ENCODE measurements at places on chromosomes 3 and 15.

DNA sequence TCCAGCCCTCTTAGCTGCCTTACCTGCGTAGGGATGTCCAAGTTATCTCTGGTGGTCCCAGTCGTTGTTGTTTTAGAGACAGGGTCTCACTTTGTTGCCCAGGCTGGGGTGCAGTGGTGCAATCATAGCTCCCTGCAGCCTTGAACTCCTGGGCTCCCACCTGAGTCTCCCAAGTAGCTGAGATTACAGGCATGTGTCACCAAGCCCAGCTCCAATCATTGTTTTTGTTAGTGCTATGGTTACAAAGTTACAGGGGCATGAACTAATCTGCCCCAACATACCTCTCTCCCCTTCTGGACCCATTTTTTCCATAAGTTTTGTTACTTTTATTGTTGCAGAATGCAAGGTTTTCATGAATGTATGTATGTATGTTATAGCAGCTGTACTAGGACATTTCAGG is 54.7 kb downstream of the CTDSPL2 start:
- no peaks in the 10 kb centered on the region for H3K27me3 ChIP-seq
- H3K27ac ChIP-seq: peak overlapping the region; percentile 1
- DNase-seq: no peak
- H3K36me3 ChIP-seq: peaks cover under 1% of the 10 kb centered on the region
- no peak overlapping the region for H3K4me3 ChIP-seq
- H3K4me1 ChIP-seq: no peaks in the 10 kb centered on the region

- H3K27me3 ChIP-seq: no peaks in the 10 kb centered on the region
- no peak overlapping the region for H3K4me3 ChIP-seq
- no peak overlapping the region for H3K27ac ChIP-seq
Observed at GRCh38 chr15:80667936-80668335, 27.2 kb upstream of the ABHD17C start.

GRCh38 chr15:69972436-69972835 is 125.3 kb downstream of the TLE3 start:
- DNase-seq: no peak
- H3K36me3 ChIP-seq: no peaks in the 10 kb centered on the region
- no peak overlapping the region for H3K4me3 ChIP-seq
- no peak overlapping the region for H3K27ac ChIP-seq

- H3K4me3 ChIP-seq: no peak overlapping the region
- no peaks in the 10 kb centered on the region for H3K4me1 ChIP-seq
- H3K36me3 ChIP-seq: peaks cover 34% of the 10 kb centered on the region
Observed at GRCh38 chr15:73225358-73226015, 143.3 kb downstream of the HCN4 start.

DNA sequence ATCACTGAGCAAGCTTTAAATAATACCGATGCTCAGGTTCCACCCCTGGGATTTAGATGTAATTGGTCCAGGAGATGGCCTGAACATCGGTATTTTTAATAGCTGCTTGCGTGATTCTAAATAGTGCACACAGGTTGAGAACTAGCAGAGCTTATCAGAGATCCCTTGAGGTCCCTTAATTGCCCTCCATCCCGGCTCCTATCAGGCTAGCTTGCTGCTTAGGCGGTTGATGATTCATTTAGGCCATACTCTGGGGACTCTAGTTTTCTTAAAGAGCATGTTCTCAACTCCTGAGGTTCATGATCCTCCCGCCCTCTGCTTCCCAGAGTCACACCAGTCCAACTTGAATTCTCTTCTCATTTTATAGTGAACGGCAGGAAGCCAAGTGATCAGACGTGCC is 280.3 kb downstream of the FEZF2 start:
- H3K27ac ChIP-seq: no peak overlapping the region
- no peak for DNase-seq
- H3K4me1 ChIP-seq: peaks cover 10% of the 10 kb centered on the region
- H3K4me3 ChIP-seq: no peak overlapping the region
- no peaks in the 10 kb centered on the region for H3K27me3 ChIP-seq

- DNase-seq: no peak
- no peak overlapping the region for H3K4me3 ChIP-seq
- H3K27ac ChIP-seq: no peak overlapping the region
- no peaks in the 10 kb centered on the region for H3K36me3 ChIP-seq
- H3K27me3 ChIP-seq: peaks cover 25% of the 10 kb centered on the region
Observed at GRCh38 chr15:70475407-70475781, 288.0 kb downstream of the UACA start.

DNA sequence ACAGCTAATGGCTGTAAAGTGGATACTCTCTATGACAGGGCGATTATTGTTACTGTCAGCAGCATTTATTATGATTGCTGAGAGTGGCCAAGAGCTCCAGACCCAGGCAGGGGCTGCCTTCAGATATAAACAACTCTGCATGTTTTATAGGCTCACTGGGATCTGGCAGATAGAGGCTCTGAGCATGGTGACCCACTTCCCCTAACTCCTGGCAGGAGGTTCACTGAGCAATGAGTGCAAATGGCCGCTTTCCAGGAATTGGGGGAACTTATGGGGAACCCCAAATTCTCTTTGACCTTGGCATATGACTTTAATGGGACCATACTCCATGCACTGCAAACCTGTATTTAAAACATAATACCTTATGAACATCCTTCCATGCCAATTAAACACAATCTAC is 59.0 kb downstream of the SCN5A start:
- peak; percentile 18 for DNase-seq
- no peak overlapping the region for H3K4me3 ChIP-seq
- no peak overlapping the region for H3K27ac ChIP-seq
- H3K4me1 ChIP-seq: no peaks in the 10 kb centered on the region
- peaks cover 33% of the 10 kb centered on the region for H3K27me3 ChIP-seq

DNA sequence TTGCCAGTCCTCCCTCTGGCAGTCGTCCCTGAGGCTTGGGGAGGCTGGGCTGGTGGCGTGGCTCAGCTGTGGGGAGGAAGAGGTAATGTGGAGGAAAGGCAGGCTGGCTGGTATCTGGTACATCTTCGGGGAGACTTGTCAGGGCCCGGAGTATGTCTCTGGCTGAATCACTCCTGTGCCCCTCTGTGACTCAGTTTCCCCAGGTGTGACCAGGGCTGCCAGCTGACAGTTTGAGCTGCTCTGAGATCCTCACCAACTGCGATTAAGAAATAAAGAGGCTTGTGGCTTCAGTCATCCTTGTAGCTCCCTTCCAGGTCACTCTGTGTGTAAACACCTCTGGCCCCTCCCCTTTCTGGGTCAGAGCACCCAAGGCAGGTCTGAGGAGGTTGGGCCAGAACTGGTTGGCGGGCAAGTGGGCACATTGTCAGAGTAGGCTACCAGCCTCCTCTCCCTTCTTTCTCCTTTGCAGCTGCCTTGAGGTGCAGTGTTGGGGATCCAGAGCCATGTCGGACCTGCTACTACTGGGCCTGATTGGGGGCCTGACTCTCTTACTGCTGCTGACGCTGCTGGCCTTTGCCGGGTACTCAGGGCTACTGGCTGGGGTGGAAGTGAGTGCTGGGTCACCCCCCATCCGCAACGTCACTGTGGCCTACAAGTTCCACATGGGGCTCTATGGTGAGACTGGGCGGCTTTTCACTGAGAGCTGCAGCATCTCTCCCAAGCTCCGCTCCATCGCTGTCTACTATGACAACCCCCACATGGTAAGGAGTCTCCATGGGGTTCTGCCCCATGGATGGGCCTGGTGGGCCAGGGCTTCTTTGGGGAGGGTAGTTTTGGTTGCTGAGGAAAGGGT is 3.0 kb downstream of the TEX264 start:
- no peak overlapping the region for H3K27ac ChIP-seq
- no peaks in the 10 kb centered on the region for H3K36me3 ChIP-seq
- peak overlapping the region; percentile 82 for H3K4me3 ChIP-seq
- DNase-seq: no peak
- no peaks in the 10 kb centered on the region for H3K27me3 ChIP-seq

DNA sequence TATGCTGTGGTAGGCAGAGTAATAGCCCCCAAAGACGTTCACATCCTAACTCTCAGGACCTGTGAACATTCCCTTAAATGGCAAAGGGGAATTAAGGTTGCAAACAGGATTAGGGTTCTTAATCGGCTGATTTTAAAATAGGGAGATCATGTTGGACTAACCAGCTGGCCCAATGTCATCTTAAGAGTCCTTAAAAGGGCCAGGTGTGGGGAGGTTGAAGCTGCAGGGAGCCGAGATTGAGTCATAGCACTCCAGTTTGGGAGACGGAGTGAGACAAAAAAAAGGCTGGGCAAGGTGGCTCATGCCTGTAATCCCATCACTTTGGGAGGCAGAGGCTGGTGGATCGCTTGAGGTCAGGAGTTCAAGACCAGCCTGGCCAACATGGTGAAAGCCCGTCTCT is 1.6 kb upstream of the FLNB start:
- no peak for DNase-seq
- H3K27me3 ChIP-seq: no peaks in the 10 kb centered on the region
- H3K27ac ChIP-seq: peak overlapping the region; percentile 55
- peaks cover 4% of the 10 kb centered on the region for H3K36me3 ChIP-seq
- peak overlapping the region; percentile 36 for H3K4me3 ChIP-seq

DNA sequence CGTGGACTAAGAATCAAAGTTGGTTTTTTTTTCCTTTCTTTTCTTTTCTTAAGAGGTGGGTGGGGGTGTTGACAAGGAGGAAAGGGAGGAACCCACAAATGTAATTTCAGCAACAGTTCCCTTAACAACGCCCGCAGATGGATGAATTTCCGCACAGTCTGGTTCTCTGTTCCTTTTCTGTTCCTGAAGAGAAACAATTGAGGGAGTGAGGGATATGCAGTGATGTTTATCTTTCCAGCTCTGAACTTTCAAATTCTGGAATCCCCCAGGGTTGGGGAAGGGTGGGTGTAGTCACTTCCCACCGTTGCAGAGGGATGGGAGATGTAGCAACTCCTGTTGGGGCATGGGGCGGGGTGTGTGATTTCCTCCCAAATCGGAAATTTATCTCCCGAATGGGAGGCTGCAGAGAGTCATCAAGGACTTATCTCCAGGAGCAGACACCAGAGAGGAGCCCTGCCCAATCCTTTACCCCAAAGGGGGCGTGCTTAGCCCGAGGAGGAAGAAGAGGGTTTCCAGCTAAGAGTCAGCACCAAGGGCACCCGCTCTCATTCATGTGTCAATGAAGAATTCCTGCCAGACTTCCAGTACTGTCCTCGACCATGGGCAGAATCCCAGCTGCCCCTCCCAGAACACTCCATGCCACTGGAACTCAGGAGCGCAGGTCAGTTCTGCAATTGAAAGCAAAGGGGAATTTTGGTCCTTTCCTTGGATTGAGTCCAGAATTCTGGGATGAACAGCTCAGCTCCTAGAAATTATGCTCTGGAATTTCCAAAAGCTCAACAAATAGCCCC is 35.0 kb upstream of the CFAP161 start:
- no peak overlapping the region for H3K27ac ChIP-seq
- no peaks in the 10 kb centered on the region for H3K36me3 ChIP-seq
- DNase-seq: no peak
- peaks cover 57% of the 10 kb centered on the region for H3K27me3 ChIP-seq

GRCh38 chr3:75180235-75180944 is 483.7 kb upstream of the FRG2C start:
- H3K4me3 ChIP-seq: no peak overlapping the region
- no peaks in the 10 kb centered on the region for H3K27me3 ChIP-seq
- peaks cover 8% of the 10 kb centered on the region for H3K4me1 ChIP-seq
- no peak for DNase-seq

DNA sequence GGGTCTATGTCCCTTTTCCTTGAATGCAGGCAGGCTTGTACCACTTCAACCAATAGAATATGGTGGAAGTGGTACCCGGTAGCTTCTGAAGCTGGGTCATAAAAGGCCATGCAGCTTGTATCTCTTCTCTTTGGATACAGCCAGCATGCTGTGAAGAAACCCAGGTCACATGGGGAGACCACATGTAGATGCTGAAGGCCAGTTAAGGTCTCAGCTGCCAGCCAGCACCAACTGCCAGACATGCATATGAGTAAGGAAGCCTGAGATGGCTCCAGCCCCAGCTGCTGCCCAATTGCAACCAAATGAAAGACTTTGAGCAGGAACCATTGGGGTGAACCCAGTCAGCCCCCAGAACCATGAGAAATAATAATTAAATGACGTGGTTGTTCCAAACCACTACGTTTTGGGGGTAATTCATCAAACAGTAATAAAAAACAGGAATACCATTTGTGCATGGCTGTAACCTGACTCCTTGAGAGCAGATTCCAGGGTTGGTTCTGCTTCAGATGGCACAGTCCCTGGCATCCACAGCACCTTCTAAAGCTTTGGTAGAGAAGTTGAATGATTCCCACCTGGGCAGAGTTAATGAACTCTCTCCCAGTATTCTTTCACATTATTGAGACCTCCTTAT is 3.8 kb downstream of the RBP2 start:
- no peak overlapping the region for H3K27ac ChIP-seq
- no peaks in the 10 kb centered on the region for H3K36me3 ChIP-seq
- no peaks in the 10 kb centered on the region for H3K27me3 ChIP-seq
- no peak overlapping the region for H3K4me3 ChIP-seq

- no peaks in the 10 kb centered on the region for H3K27me3 ChIP-seq
- H3K4me3 ChIP-seq: no peak overlapping the region
- no peak overlapping the region for H3K27ac ChIP-seq
- no peak for DNase-seq
Observed at GRCh38 chr3:100324044-100324443, 10.5 kb upstream of the NIT2 start.

- H3K27ac ChIP-seq: no peak overlapping the region
- H3K4me1 ChIP-seq: peaks cover 10% of the 10 kb centered on the region
- H3K36me3 ChIP-seq: no peaks in the 10 kb centered on the region
- peaks cover 13% of the 10 kb centered on the region for H3K27me3 ChIP-seq
Observed at GRCh38 chr3:160477750-160478149, 28.2 kb upstream of the TRIM59 start.

DNA sequence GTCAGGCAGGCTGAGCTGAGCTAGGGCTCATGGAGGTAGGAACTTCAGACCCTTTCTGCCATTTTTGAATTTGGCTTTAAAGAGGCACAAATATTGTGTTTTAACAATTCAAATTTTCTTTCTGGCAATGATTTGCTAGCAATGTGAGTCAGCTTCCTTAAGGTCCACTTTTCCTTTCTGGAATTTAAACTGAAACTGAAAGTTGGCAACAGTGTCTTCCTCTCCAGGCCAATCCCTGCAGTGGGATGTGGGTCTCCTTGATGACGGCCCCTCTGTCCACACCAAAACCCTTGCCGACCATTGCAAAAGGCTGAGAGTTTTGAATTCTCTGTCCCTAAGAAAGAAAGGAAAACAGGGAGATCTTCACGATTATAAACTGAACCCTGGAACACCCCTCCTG is 27.1 kb downstream of the RPSA start:
- no peaks in the 10 kb centered on the region for H3K4me1 ChIP-seq
- no peaks in the 10 kb centered on the region for H3K36me3 ChIP-seq
- DNase-seq: no peak
- H3K4me3 ChIP-seq: no peak overlapping the region
- H3K27ac ChIP-seq: no peak overlapping the region
- H3K27me3 ChIP-seq: peaks cover 4% of the 10 kb centered on the region

GRCh38 chr15:61916104-61916503 is 144.1 kb downstream of the VPS13C start:
- no peaks in the 10 kb centered on the region for H3K4me1 ChIP-seq
- H3K27ac ChIP-seq: no peak overlapping the region
- H3K36me3 ChIP-seq: peaks cover 23% of the 10 kb centered on the region
- H3K4me3 ChIP-seq: no peak overlapping the region

GRCh38 chr3:164375995-164376394 is 702.3 kb downstream of the SI start:
- no peak overlapping the region for H3K27ac ChIP-seq
- H3K36me3 ChIP-seq: no peaks in the 10 kb centered on the region
- no peak overlapping the region for H3K4me3 ChIP-seq
- DNase-seq: no peak

All from type B pancreatic cell (in vitro differentiated cells).